Right cardiac atrium (tissue), 5 donors: ENCODE measurements at places on chromosomes 3 and 15. TPM values are rescaled to one million over a fixed set of nuclear protein-coding genes. Genes with fewer than 3 reads are reported as not detected.

- DNase-seq, result peak; percentile 81
Observed at GRCh38 chr3:183775781-183776180, 49.6 kb downstream of the MAP6D1 start.

DNA sequence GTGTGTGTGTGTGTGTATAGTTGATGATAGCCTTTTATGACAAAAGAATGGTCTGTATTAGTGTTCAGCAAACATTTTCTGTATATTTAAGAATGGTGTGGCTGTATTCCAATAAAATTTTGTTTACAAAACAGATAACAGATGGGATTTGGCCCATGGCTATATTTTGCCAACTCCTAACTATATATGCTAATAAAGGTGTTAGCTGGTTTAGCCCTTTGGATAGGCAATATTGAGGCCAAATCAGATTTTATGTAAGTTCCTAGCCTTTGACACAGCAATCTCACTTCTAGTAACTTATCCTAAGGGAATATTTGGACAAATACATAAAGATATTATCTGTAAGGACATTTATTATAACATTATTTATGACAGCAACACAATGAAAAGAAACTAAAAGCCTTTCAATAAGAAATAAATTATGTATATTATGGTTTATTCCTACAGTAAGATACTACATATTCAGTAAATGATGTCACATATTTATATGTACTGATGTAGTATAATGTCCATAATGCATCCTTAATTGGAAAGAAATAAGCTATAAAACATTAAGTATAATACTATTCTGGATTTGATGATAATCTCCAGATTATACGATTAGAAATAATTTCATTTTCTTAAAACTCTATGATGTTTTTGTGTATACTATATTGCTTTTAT, 264.0 kb downstream of the RBMS3 start:
- no peak for DNase-seq

The HIGD2B gene
- polyA plus RNA-seq, result not detected

The C2CD4A gene
- 0.02 TPM for polyA plus RNA-seq

DNA sequence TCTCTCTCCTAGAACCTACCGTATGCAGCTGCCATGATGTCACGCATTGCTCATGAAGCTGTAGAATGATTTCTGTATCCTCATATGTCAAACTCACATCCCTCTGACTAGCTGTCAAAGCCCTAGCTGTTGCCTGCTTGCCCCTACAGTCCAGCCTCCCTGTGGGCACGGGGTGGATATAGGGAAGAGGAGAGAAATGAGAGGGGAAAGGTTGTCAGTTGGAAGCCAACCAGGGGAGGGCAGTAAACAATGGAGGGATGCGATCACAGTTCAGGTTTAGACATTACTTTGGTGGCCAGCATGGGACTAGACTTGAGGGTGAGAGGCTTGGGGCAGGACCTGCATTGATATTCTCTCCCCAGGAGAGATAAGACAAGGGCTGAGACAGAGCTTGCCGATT, 1.7 kb upstream of the HDGFL3 start:
- no peak for DNase-seq

- no peak for DNase-seq
Observed at GRCh38 chr3:158562674-158563073, 8.3 kb upstream of the MLF1 start.
